ENCODE measurements at places on chromosomes 6 and 20. TPM values are rescaled to one million over a fixed set of nuclear protein-coding genes. Genes with fewer than 3 reads are reported as not detected.

KCNB1 gene
- total RNA-seq: 1.0 TPM

HLA-DMB gene
- 76.7 TPM for total RNA-seq

TEAD3 gene
- 20.7 TPM for total RNA-seq

FAM83C gene
- not detected for total RNA-seq

DBNDD2 gene
- total RNA-seq: 11.7 TPM

HTR1B gene
- total RNA-seq: not detected

SIRPA gene
- total RNA-seq: 16.6 TPM

RBL1 gene
- total RNA-seq: 9.0 TPM

SLC52A3 gene
- total RNA-seq: 2.7 TPM

Data from lung (tissue), 17 donors.